ENCODE measurements at places on chromosomes 4 and X. TPM values are rescaled to one million over a fixed set of nuclear protein-coding genes. Genes with fewer than 3 reads are reported as not detected.

Gene LRAT
- not detected for total RNA-seq

Gene TFDP3
- not detected for total RNA-seq

Gene AASDH
- total RNA-seq, result 3.2 TPM

Gene GPM6B
- 0.03 TPM for total RNA-seq

Gene TRAPPC11
- 10.4 TPM for total RNA-seq

Gene CMC4
- 16.9 TPM for total RNA-seq

Gene ARMCX2
- total RNA-seq, result not detected

Gene APBB2
- total RNA-seq, result 6.6 TPM

Gene RAB40AL
- total RNA-seq, result 0.22 TPM

Gene GC
- not detected for total RNA-seq

Gene ARHGAP6
- total RNA-seq, result not detected

Gene GYPE
- not detected for total RNA-seq

Gene EXOSC9
- 34.8 TPM for total RNA-seq

Gene KCTD8
- not detected for total RNA-seq

Measured in A549 treated with RU486 at 1 μM for 4 hours (cell line).